Hippocampal formation (tissue), 2 donors: ENCODE measurements at places on chromosomes 2 and 18.

DNA sequence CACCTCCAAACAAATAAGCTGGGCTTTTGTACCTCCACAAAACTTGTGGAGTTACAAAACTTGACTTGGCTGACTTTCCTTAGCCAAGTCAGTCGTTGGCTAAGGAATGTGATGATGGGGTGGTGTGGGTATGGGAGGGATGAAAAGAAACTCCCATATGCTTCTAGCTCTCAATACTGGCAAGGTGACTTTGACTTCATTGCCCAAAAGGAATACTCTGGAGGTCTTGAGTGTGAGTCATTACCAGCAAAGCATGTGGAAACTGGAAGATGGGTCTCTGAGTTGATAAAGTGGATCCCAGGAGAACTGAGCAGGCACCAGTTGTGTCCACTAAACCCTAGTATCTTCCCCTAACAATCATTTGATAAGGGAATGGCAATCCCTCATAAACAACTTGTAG, 226.7 kb downstream of the GULP1 start:
- DNase-seq = no peak

DNA sequence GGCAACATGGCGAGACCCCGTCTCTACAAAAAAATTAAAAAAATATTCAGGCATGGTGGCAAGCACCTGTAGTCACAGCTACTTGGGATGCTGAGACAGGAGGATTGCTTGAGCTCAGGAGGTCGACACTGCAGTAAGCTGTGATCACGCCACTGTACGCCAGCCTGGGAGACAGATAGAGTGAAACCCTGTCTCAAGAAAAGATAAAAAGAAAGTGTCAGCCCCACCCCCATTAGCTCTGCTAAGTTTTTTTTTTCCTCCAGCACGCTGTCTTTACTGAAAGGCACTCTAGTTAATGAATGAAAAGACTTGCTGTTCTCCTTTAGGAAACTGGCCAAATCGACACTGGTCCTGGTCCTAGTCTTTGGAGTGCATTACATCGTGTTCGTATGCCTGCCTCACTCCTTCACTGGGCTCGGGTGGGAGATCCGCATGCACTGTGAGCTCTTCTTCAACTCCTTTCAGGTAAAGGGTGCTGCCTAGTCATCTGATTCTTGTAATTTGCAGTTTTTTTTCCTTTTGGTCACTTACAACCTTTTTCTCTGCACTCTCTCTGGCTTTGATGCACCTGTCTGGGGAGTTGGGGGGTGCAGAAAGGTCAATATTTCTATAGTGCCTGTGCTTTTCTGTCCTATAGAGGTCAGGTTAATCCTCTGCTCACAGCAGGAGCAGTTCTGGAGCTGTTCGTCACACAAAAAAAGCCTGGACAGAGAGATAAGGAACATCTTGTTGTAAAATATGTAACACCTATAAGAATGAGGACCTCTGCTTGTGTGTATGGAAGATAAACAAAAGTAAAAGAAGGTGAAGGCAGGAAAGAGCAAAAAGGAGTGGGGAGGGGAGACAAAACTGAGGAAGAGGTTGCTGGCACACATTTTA, 82.3 kb downstream of the PTH2R start:
- no peak for DNase-seq

GRCh38 chr18:28411806-28412205, 234.9 kb upstream of the CDH2 start:
- no peak for DNase-seq

DNA sequence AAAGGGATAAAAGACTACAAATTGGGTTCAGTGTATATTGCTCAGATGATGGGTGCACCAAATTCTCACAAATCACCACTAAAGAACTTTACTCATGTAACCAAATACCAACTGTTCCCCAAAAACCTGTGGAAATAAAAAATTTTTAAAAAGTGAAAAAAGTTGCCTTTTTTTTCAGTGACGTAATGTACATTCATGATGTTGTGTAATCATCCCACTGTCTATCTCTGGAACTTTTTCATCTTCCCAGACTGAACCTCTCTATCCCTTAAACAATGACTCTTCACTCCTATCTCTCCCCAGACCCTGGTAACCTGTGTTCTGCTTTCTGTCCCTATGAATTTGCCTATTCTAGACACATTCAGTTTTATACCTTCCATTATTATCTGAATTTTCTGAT, 19.0 kb upstream of the GALR1 start:
- DNase-seq = no peak

DNA sequence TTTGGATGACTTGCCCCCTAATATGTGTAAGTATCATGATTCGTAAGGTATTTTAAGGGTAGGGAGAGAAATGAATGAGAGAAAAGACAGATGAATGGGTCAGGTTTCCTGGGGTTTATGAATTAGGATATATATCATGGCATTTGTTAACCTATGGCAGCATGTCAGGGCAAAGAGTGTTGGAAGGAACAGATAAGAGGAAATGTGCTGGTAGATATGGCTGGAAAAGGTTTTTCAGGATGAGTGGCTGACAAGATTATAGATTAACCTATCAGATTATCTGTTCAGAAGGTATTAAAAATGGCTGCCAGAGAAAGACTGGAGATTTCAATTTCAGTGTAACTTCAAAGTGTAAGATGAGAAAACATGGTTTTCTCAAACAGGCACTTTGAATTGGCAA, 67.8 kb downstream of the SRBD1 start:
- no peak for DNase-seq

- DNase-seq = no peak
Observed at GRCh38 chr2:9982248-9982647, 30.8 kb downstream of the GRHL1 start.
